ENCODE measurements at places on chromosomes 13 and 19.

DNA sequence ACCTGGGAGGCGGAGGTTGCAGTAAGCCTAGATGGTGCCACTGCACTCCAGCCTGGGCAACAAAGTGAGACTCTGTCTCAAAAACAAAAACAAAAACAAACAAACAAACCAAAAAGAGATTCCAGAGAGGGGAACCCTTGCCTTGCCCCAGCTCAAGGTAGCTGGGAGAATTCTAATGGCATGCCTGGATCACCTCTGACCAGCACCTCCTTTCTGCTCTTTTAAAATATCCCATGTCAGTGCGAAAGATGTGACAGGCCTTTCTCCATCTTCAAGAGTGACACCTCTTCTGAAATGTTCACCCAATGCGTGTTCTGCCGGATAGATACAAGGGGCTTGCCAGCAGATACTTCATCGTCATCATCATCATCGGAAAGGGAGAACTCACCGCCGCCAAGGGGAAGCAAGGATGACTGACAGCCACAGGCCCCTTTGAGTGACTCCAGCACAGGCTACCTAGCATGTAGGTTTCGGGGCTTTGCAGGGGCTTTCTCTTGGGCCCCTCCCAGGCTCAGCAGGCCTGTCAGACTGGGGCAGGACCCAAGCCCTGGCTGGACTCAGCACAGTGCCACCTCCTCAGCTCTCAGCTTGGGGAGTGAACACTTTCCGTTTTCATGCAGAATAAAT is 18.9 kb upstream of the LRP3 start:
- no peak for DNase-seq

DNA sequence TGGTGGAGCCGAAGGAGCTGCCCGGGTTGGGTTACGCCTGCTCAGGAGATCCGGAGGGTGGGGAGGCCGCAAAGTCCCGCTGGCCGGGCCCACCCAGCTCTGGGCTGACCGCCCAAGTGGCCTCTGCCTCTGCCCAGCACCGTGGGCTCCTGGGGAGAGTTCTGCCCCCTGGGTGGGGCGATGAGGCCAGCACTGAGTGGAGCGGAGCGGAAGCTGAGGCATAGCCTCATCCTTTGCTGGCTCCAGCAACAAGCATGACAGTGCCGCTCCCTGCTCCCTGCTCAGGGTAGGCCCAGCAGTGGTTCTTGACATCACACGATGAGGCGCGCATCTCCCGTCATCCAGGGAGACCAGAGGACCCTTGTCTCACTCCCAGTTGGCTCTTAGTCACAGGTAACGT is 22.5 kb downstream of the CCDC8 start:
- no peak for DNase-seq

DNA sequence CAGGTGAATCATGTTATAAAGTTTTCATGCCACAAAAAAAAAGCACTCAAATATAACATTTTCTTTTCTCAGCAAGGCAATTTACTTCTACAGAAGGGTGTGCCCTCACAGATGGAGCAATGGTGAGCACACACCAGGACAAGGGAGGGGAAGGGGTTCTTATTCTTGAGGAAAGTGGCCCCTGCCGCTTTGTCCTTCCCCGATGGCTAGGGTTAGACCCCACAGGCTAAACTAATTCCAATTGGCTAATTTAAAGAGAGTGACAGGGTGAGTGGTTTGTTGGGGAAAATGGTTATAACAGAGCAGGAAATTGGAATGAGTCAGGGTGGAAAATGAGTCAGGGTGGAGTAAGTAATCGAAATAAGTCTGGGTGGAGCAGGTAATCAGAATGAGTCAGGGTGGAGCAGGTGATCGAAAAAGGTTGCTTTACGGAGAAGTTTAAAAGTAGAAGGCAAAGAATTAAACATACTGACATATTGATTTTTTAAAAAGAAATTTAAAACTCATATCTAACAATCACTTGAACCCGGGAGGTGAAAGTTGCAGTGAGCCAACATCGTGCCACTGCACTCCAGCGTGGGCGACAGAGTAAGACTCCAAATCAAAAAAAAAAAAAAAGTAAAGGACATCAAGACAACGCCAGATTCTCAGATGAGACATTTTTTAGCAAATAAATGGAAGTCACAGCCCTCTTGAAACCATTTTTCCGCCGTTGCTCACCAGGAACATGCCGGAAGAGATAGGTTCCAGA is 813 bp downstream of the ZNF562 start:
- no peak for DNase-seq

GRCh38 chr13:46639033-46639981 is 86.3 kb downstream of the LRCH1 start:
- DNase-seq: no peak

DNA sequence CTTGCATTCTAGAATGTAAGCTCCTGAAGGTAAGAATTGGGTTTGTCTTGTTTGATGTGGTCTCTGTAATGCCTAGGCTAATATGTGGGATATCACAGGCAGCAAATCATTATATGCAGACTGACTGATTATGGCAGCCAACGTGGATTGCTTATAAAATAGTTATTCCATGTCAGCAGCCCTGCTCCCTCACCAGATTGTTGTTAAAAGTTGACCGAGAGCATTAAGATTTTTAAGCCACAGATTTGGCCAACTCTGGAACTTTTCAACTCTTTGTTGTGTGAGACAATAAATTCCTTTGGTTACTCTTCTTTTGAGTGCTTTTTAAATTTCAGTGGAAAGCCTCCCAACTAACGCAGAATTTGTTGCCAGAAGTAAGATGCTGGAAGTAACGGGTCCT is 92.6 kb upstream of the FAM216B start:
- no peak for DNase-seq

All from coronary artery (tissue), 2 donors.